ENCODE measurements at places on chromosomes 1 and 21. TPM values are rescaled to one million over a fixed set of nuclear protein-coding genes. Genes with fewer than 3 reads are reported as not detected.

Gene NR5A2
- not detected for total RNA-seq

Gene SLC35A3
- total RNA-seq, result 12.1 TPM

Gene C2CD4D
- total RNA-seq, result not detected

Gene AGBL4
- total RNA-seq, result 1.3 TPM

Gene DONSON
- total RNA-seq, result 25.2 TPM

- H3K4me3 ChIP-seq, result peak overlapping the region; percentile 60
- H3K27ac ChIP-seq, result no peak overlapping the region
- H3K4me1 ChIP-seq, result peaks cover 5% of the 10 kb centered on the region
- DNase-seq, result no peak
- peaks cover 13% of the 10 kb centered on the region for H3K36me3 ChIP-seq
- no peaks in the 10 kb centered on the region for H3K27me3 ChIP-seq
Measured at GRCh38 chr1:42847721-42848460, 1.5 kb downstream of the ZNF691 start.

GRCh38 chr1:183234660-183235476, 48.8 kb downstream of the LAMC2 start:
- peaks cover 12% of the 10 kb centered on the region for H3K4me1 ChIP-seq
- DNase-seq, result peak; percentile 98
- no peak overlapping the region for H3K4me3 ChIP-seq
- no peaks in the 10 kb centered on the region for H3K36me3 ChIP-seq
- H3K27ac ChIP-seq, result peak overlapping the region; percentile 77

DNA sequence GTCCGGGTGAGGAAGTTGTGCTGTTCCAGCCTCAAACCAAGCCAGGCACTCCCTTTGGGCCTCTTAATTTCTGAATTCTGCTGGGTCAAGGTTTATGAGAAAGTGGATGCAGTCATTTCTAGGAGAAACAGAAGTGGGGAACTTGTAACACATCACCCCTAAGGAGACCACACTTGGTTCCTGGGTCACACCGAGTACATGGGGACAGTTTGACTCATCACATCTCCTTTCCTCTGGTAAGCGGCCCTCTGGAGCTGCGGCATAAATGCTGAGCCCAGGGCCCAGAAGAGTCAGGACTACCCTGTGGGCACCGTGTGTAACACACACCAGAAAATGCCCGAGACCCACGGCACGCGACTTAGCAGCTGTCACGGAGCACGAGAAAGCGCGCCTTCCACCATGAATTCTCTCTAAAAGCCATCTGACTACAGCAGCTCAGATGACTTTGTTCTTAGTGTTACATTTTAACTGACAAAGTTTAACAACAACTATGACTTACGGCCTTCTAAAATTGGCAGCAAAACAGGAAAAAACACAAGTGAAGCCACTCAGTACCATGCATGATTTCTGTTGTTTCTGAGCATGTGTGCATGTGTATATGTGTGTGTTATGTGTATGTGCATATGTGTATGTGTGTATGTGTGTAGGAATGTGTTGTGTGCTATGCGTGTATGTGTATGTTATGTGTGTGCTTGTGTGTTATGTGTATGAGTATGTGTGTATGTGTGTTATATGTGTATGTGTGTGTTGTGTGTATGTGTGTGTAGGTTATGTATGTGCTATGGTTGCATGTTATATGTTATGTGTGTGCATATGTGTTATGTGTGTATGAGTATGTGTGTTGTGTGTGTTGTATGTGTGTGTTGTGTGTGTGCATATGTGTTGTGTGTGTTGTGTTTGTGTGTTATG, 50.8 kb downstream of the TOMM20 start:
- H3K27ac ChIP-seq, result peak overlapping the region; percentile 2
- no peak for DNase-seq
- no peaks in the 10 kb centered on the region for H3K27me3 ChIP-seq
- no peak overlapping the region for H3K4me3 ChIP-seq
- no peaks in the 10 kb centered on the region for H3K36me3 ChIP-seq

DNA sequence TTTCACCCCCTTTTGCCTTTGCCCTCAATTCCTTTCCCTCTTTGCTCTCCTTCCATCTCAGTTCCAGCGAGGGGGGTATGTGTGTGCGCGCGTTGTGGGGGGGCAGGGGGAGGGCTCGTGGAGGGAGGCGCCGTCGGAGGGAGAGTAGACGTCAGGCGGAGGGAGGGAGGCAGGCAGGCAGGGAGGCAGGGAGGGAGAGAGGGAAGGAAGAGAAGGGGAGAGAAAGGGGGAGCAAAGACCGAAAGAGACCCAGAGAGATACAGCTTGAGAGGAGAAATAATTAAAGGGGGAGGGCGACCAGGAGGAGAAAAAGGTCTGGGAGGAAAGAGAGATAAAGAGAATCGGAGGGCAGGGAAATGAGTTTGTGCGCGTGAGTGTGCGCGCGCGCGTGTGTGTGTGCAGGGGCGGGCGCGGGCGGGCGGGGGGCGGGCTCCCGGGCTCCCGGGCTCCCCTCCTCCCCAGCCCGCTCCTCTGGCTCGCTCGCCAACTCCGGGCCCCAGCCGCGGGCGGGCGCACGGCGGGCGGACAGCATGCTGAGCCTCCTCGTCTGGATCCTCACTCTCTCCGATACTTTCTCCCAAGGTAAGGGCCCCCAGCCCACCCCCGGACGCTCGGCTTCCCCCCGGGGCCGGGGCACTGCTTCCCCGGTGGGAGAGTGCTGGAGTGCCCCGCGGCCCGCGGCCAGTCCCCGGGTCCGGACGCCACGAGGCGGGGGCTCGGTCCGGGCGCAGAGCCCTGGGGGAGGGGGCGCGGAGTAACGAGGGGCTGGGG, at the start of gene KIRREL1:
TSS of gene KIRREL1 (plus strand) at position 499 of the 771 bp plus-strand sequence. CDS start at position 531, 32 bp downstream.
- peak within 1 kb of the TSS; percentile 94 for H3K4me3 ChIP-seq
- no peaks in the 10 kb centered on the region for H3K36me3 ChIP-seq
- no peaks in the 10 kb centered on the region for H3K27me3 ChIP-seq

- H3K4me1 ChIP-seq, result peaks cover 23% of the 10 kb centered on the region
- H3K27ac ChIP-seq, result peak overlapping the region; percentile 55
- no peak overlapping the region for H3K4me3 ChIP-seq
- H3K27me3 ChIP-seq, result no peaks in the 10 kb centered on the region
- H3K36me3 ChIP-seq, result peaks cover 27% of the 10 kb centered on the region
- peak; percentile 18 for DNase-seq
Measured at GRCh38 chr1:153805886-153806719, 30.9 kb downstream of the SLC27A3 start.

GRCh38 chr1:59560807-59561450, 253.8 kb upstream of the HOOK1 start:
- H3K4me1 ChIP-seq, result no peaks in the 10 kb centered on the region
- H3K4me3 ChIP-seq, result no peak overlapping the region
- H3K27me3 ChIP-seq, result no peaks in the 10 kb centered on the region
- DNase-seq, result no peak
- H3K36me3 ChIP-seq, result no peaks in the 10 kb centered on the region

DNA sequence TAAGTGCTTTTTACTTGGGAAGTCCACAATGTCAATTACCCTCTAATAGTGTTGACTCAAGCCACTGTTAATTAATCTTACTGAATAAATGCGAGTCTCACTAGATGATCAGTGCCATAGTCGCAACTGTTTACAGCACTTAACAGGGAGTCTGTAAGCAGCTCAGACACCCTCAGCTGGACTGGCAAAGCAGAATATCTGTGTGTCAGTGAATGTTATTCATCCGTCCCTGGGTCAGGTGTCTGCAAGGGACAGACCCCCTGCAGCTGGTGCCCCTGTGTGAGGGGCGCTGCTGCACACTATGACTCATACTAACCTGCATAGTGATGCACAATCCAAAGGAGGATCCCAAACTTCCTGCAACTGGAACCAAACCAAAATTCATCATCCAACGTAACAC, 306.5 kb downstream of the HHIPL2 start:
- no peaks in the 10 kb centered on the region for H3K36me3 ChIP-seq
- H3K4me1 ChIP-seq, result no peaks in the 10 kb centered on the region
- no peak for DNase-seq
- no peak overlapping the region for H3K27ac ChIP-seq
- no peak overlapping the region for H3K4me3 ChIP-seq

DNA sequence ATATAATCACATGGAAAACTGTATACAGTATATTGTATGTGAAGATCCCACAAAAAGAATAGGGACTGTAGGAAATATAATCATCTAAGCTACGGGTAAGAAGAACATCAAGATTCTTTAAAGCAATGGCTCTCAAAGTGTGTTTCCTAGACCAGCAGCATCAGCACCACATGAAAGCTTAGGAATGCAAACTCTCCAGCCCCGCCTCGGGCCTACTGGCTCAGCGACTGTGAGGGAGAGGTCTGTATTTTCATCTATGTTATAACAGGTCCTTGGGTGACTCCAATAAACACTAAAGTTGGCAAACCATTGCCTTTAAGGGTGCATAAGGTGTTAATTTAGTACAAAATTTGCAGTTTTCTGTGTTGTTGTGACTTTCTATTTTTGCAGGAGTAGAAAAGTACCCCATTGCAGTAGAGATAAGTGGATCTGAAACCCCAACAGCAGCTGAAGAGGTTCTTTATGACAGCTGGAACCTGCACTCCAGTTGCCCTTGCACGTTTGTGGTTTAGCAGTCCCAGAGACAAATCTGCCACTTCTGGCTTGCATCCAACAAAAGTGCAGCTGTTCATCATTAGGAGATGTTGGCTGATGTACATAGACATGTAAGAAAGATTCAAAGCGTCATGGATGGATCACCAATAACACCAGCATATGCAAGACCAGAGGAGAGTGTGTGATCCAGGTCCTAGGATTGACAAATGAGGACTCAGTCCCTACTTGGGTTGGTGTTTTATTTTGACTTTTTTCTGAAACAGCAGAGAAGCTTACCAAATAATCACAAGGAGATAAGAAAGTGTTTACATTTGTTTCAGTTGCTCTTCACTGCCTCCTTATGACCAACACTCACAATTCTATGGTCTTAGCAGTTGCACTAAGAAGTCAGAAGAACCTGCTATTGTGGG, 15.9 kb upstream of the IFNAR1 start:
- no peaks in the 10 kb centered on the region for H3K4me1 ChIP-seq
- no peaks in the 10 kb centered on the region for H3K27me3 ChIP-seq
- peak; percentile 61 for DNase-seq

DNA sequence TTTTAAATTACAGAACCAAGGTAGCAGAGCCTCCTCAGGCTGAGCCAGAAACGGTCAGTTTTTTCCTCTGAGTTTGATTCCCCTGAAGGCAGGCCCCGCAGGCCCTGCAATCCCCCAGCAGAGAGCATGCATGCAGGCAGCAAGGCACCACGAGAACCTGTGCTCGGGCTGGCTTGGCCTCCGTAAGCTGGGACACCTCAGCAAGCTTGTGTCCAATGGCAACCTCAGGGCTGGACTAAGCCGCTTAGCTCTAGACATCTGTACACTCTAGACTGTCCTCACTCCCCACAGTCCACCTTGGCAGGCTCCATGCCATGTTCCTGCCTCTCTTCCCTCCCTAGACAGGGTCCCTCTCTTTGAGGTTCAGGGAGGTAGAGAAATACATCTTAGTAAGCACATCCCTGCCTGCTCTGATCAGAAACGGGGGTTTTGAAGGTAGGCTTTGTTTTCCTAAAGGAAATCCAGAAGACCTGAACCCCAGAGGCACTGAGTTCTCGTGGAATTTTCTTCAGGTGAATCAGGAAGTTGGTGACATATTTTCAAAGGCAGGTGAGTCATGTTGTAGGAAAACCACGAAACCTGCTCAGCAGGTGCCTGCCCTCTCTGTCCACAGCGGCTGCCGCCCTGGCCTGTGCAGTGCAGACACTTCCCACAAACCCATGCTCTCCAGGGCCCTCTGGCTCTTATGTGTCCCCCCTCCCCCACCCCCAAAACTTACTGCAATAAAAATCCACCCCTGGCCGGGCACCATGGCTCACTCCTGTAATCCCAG, 7.0 kb downstream of the TMEM63A start:
- DNase-seq, result no peak
- H3K4me3 ChIP-seq, result no peak overlapping the region
- no peaks in the 10 kb centered on the region for H3K4me1 ChIP-seq
- peaks cover 8% of the 10 kb centered on the region for H3K36me3 ChIP-seq
- H3K27me3 ChIP-seq, result no peaks in the 10 kb centered on the region

- H3K4me1 ChIP-seq, result no peaks in the 10 kb centered on the region
- no peak overlapping the region for H3K27ac ChIP-seq
- peaks cover 5% of the 10 kb centered on the region for H3K27me3 ChIP-seq
- no peaks in the 10 kb centered on the region for H3K36me3 ChIP-seq
- H3K4me3 ChIP-seq, result no peak overlapping the region
Measured at GRCh38 chr21:44883250-44883649, 9.8 kb upstream of the PTTG1IP start.

GRCh38 chr1:8871539-8871935, 6.9 kb downstream of the ENO1 start:
- H3K4me3 ChIP-seq, result no peak overlapping the region
- peaks cover 41% of the 10 kb centered on the region for H3K4me1 ChIP-seq
- DNase-seq, result no peak
- peaks cover 92% of the 10 kb centered on the region for H3K36me3 ChIP-seq
- H3K27ac ChIP-seq, result peak overlapping the region; percentile 67

GRCh38 chr1:56295949-56296929, 283.1 kb downstream of the PLPP3 start:
- H3K27ac ChIP-seq, result no peak overlapping the region
- H3K36me3 ChIP-seq, result no peaks in the 10 kb centered on the region
- no peak overlapping the region for H3K4me3 ChIP-seq
- DNase-seq, result no peak

Data from cardiac muscle cell (in vitro differentiated cells and primary cell).